Calu3 (cell line): ENCODE measurements at places on chromosomes 13 and 19. TPM values are rescaled to one million over a fixed set of nuclear protein-coding genes. Genes with fewer than 3 reads are reported as not detected.

DNA sequence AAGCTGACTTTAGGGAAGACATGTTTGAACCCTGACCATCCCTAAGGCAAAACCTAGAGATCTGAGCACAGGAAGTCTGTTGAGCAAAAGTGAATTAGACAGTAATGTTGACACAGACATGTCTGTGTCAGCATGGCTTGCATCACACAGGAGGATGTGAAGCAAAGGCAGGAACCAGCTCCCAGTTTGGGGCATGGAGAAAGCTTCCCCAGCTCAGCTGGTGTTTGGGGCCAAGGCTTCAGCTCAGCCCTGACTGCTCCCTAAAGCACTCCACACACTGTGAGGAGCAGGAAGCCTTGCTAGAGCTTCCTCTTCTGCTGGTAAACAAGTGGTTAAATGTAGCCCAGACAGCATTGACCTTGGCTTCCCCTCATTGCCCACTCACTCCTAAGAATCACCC is 153.8 kb upstream of the UBL3 start:
- no peaks in the 10 kb centered on the region for H3K4me1 ChIP-seq
- H3K27me3 ChIP-seq, result peaks cover 26% of the 10 kb centered on the region
- H3K36me3 ChIP-seq, result no peaks in the 10 kb centered on the region
- H3K27ac ChIP-seq, result no peak overlapping the region
- no peak for DNase-seq
- no peak overlapping the region for H3K4me3 ChIP-seq

GRCh38 chr13:33111414-33112110 is 95.3 kb downstream of the KL start:
- H3K27me3 ChIP-seq, result no peaks in the 10 kb centered on the region
- H3K4me3 ChIP-seq, result no peak overlapping the region
- H3K36me3 ChIP-seq, result no peaks in the 10 kb centered on the region
- H3K27ac ChIP-seq, result no peak overlapping the region
- no peak for DNase-seq
- no peaks in the 10 kb centered on the region for H3K4me1 ChIP-seq

GRCh38 chr13:87712012-87712411 is 40.8 kb downstream of the SLITRK5 start:
- H3K4me3 ChIP-seq, result no peak overlapping the region
- H3K36me3 ChIP-seq, result no peaks in the 10 kb centered on the region
- no peaks in the 10 kb centered on the region for H3K4me1 ChIP-seq
- H3K27ac ChIP-seq, result no peak overlapping the region

DNA sequence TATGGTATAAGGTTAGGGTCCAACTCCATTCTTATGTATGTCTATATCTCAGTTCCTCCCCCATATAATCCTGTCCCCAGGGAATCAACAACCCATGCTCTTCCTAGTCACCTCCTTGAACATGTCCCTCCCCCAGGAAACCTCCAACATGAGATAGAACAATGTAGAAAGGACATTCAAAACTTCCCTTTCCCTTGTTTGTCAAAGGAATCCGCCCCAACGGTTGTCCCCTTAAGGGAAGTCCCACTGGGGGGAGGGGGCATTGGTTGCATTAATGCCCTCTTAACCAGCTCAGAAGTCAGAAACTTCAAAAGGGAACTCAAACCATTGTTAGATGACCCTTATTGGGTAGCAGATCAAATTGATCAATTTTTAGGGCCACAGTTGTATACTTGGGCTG is 6.8 kb upstream of the ZNF561 start:
- H3K27me3 ChIP-seq, result no peaks in the 10 kb centered on the region
- no peak overlapping the region for H3K4me3 ChIP-seq
- DNase-seq, result no peak
- peaks cover 10% of the 10 kb centered on the region for H3K36me3 ChIP-seq
- H3K4me1 ChIP-seq, result no peaks in the 10 kb centered on the region

DNA sequence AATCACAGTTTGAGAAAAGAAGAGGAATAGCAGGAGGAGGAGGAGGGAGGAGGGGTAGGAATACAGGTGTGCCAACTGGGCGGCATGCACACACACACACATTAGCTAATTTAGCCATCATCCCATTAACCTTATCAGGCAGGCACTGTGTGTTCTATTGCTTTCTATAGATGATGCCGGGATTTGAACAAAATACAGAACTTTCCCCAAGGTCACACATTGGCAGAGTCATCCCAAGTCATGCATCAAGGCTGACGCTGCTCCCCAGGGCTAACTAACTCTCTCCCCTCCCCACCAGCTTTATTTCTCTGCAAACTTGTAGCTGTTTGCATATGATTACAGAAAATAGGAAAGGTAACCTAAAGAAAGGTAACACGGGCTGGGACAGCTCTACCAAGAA is 83.0 kb downstream of the NUFIP1 start:
- H3K27me3 ChIP-seq, result no peaks in the 10 kb centered on the region
- H3K36me3 ChIP-seq, result no peaks in the 10 kb centered on the region
- H3K27ac ChIP-seq, result no peak overlapping the region
- no peaks in the 10 kb centered on the region for H3K4me1 ChIP-seq

DNA sequence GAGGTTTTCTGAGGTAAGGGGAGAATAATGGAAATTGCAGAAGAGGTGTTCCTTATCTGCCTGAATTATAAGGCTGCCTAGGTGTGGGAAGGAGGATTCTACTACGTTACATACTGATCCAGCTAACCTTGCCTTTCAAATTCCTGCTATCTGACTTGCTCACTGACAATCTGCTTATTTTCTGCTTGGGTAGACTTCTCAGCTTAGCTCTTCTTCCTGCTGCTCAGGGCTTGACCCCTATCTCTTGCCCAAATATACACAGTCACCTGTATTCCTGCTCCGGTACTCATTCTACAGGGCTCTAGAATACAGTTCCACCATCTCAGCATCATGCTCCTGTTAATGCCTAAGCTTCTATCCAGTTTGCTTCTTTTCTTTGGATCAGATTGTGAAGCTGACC is 1607.6 kb downstream of the OLFM4 start:
- no peaks in the 10 kb centered on the region for H3K4me1 ChIP-seq
- no peak overlapping the region for H3K27ac ChIP-seq
- no peak overlapping the region for H3K4me3 ChIP-seq
- no peaks in the 10 kb centered on the region for H3K36me3 ChIP-seq

DNA sequence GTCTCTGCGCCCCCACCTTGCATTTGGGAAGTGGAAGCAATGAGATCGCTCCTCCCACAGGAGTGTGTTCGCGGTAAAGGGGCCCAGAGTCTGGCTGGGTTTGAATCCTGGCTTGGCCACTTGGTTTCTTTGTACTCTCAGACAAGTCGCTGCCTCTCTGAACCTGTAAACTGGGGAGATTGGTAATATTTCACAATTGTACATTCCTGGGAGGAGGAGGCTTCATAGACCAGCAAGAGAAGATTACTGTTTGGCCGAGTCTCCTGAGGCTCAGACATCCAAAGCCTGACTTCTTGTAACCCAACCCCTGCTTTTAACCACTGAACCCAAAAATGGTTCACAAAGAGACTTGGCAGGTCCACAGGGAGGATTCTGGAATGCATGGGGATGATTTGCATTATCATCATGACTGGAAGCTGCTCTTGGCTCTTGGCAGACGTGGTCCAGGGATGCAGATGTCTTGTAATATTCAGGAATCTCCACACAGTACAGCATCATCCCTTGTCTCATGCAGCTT is 13.6 kb upstream of the STRN4 start:
- H3K27ac ChIP-seq, result no peak overlapping the region
- H3K4me1 ChIP-seq, result peaks cover 5% of the 10 kb centered on the region
- no peak for DNase-seq
- H3K27me3 ChIP-seq, result no peaks in the 10 kb centered on the region
- peaks cover 13% of the 10 kb centered on the region for H3K36me3 ChIP-seq
- H3K4me3 ChIP-seq, result no peak overlapping the region

DNA sequence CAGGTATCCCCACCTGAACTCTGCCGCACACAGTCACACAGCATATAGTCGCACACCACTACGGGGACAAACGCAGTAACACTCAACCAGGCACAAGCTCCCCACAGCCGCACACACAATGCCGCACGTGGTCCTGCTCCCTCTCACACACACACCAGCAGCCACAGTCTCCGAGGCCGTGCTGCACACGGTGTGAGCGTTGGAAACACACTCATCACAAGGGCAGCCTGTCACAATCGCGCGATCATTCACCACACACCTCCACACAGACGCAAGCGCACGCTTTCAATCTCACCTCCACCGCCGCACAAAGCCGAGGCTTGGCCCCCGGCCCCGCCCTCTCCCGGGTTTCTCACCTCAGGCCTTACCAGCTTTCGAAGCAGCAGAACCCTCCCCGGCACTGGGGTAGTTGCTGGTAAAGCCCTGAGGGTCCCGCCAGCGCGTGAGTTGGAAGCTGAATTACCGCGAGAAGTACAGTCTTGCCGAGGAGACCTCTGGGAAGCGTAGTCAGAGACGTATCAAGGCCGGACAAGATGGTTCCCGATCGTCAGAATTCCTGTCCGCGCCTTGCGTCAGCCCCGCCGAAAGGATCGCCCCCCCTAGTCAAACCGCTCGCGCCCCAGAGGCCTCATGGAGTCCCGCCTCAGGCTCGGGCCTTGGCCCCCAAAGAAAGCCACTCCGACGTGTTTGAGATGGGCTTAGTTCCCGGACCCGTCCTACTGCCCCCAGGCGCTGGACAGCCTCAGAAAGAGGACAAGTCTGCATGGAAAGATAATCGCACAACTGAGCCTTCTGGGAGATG is at the start of gene ZNF566:
ZNF566 (minus strand) TSS at position 444 of the 802 bp plus-strand sequence. CDS start 13,004 bp downstream, outside the sequence.
- no peaks in the 10 kb centered on the region for H3K27me3 ChIP-seq
- peak within 1 kb of the TSS; percentile 98 for H3K4me3 ChIP-seq
- H3K27ac ChIP-seq, result peak within 1 kb of the TSS; percentile 96
- peaks cover 15% of the 10 kb centered on the region for H3K4me1 ChIP-seq

DNA sequence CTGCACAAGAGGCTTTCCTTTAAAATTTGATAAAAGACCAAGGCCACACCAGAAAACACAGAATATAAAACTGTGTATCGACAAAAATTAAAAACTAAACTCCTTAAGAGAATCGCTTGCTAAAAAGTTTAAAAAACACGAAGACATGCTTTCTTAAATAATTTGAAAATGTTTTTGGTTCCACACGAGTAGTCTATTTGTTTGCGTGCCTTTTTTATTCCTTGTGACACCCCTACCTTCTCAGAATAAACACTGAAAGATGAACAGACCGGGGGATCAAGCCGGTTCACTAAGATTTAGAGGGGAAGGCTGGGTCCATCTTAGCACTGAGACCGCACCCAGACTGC is 256.4 kb upstream of the STARD13 start:
- H3K27me3 ChIP-seq, result no peaks in the 10 kb centered on the region
- H3K36me3 ChIP-seq, result peaks cover 11% of the 10 kb centered on the region
- DNase-seq, result no peak
- peaks cover 11% of the 10 kb centered on the region for H3K4me1 ChIP-seq

DNA sequence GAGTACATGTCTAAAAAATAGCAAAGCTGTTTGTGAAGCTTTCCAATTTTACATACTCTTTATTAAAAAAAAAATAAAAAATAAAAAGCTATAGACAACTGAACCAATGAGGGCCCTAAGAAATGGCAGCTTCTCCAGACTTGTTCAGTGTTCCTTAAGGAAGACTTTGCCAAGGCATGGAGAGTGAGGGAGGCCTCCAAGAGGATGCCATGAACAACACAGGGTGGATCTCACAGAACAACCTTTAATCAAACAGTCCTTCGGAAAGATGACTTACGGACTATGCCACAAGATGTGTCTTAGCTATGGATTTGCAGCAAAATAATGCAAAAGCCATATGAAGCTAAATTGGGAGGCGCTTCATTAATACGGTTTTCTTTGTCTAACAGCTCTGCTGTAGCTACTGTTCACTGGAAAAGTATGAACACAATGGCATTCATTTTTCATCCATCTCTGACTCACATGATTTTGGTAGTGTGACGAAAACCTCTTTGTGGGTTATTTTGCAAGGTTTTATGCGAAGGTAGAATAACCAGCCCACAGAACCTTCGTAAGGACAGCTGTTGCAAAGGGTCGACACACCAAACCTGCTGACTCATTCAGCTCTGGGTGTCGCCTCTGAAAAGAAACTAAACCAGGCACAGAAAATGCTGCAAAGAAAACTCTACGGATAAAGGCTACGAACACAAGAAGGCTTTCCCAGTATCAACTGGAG is 27.7 kb downstream of the EFNB2 start:
- no peak overlapping the region for H3K4me3 ChIP-seq
- peaks cover 5% of the 10 kb centered on the region for H3K36me3 ChIP-seq
- H3K27me3 ChIP-seq, result no peaks in the 10 kb centered on the region
- no peak overlapping the region for H3K27ac ChIP-seq
- H3K4me1 ChIP-seq, result no peaks in the 10 kb centered on the region

DNA sequence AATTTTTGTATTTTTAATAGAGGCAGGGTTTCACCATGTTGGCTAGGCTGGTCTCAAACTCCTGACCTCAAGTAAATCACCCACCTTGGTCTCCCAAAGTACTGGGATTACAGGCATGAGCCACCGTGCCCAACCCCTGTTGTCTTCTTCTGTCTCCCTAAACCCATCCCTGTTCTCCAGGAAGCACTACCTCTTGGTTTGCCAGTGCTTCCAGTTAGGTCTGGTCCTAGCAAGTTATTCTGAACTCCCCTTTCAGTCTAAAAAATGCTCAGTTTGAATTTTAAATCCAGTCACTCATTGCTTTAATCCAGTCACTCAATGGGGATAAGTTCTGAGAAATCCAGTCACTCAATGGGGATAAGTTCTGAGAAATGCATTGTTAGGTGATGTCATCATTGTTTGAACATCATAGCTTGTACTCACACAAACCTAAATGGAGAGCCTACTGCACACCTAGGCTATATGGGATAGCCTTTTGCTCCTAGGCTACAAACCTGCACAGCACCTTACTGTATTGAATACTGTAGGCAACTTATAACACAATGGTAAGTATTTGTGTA is 8.0 kb upstream of the ATP4A start:
- no peaks in the 10 kb centered on the region for H3K36me3 ChIP-seq
- no peak overlapping the region for H3K4me3 ChIP-seq
- DNase-seq, result no peak
- H3K27ac ChIP-seq, result no peak overlapping the region
- no peaks in the 10 kb centered on the region for H3K4me1 ChIP-seq

DNA sequence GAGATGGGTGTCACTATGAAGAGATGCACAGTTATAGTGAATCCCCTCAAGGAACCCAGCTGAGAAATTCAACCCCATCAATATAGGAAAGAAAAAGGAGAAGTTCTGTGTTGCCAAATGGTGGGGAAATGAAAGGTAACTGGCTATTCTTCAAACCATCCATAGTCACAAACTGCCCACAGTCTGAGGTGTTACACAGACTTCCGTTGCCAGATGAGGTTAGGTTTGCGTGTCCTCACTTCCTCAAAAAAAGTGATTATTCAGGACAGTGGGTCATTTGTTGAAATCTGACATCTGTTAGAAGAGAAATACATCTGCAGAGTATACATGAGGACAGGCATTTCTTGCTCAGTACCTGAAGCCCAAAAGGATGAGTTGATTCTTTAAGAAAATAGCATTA is 9.0 kb downstream of the SIGLEC5 start:
- peaks cover 45% of the 10 kb centered on the region for H3K27me3 ChIP-seq
- DNase-seq, result no peak
- no peaks in the 10 kb centered on the region for H3K4me1 ChIP-seq
- no peak overlapping the region for H3K4me3 ChIP-seq
- no peaks in the 10 kb centered on the region for H3K36me3 ChIP-seq

HS6ST3 gene
- not detected in 2 replicates for total RNA-seq

PTGIR gene
- total RNA-seq, result not detected in 2 replicates

FGF21 gene
- not detected in 2 replicates for total RNA-seq

TNFSF9 gene
- 0.92 and 1.6 TPM in 2 replicates for total RNA-seq

PCP2 gene
- not detected in 2 replicates for total RNA-seq

C19orf67 gene
- not detected in 2 replicates for total RNA-seq

TTYH1 gene
- 2.9 and 3.9 TPM in 2 replicates for total RNA-seq

TPTE2 gene
- not detected in 2 replicates for total RNA-seq
